HCT116 (cell line): ENCODE measurements at places on chromosomes 4 and X. TPM values are rescaled to one million over a fixed set of nuclear protein-coding genes. Genes with fewer than 3 reads are reported as not detected.

- no peak for DNase-seq
Observed at GRCh38 chrX:119036107-119037029, 36.4 kb upstream of the CT47C1 start.

- DNase-seq = no peak
Observed at GRCh38 chr4:136277741-136278140, 1254.6 kb downstream of the PCDH18 start.

GRCh38 chrX:154046940-154047610 lies 27.4 kb upstream of the IRAK1 start:
- no peak for DNase-seq

DNA sequence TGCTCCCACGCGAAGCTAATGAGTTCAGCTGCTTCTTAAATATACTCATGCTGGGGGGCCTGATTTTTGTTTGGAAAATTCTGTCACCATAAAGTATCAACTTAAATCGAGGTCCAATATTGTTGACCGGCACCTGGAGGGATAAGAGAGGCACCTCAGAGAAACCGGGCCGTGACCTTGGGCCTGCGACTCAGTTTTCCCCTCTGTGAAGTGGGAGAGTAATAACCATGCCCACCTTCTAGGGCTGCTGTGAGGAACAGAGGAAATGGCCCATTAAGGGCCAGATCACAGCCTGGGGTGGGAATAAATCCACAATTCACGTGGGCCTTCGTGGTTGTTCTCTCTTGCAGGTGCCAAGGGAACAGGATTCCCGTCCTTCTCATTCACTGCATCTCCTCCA lies 39.4 kb downstream of the ZBTB49 start:
- no peak for DNase-seq

- no peak for DNase-seq
Observed at GRCh38 chr4:56654238-56654632, 26.9 kb downstream of the HOPX start.

DNA sequence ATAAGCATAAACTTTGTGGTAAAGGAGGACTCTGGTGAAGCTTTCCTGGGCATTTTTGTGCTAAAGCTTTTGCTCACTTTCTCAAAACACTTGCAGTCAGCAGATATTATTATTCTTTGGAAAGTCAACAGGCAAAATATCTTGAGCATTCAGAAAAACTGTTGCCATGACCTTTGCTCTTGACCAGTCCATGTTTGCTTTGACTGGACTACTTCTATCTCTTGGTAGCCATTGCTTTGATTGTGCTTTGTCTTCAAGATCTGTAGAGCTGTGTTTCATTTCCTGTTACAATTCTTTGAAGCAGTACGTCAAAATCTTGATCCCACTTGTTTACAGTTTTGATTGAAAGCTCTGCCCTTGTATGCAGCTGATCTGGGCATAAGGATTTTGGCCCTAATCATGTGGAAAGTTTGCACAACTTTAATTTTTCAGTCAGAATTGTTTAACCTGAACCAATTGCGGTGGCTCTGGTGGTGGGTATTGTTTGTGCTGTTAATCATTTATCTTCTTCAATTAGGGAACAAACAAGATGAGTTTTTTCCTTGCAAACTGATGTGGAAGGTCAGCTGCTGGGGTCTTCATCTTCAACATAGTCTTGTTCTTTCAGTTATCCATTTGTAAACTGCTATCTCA lies 121.5 kb upstream of the NUDT6 start:
- DNase-seq = no peak

DNA sequence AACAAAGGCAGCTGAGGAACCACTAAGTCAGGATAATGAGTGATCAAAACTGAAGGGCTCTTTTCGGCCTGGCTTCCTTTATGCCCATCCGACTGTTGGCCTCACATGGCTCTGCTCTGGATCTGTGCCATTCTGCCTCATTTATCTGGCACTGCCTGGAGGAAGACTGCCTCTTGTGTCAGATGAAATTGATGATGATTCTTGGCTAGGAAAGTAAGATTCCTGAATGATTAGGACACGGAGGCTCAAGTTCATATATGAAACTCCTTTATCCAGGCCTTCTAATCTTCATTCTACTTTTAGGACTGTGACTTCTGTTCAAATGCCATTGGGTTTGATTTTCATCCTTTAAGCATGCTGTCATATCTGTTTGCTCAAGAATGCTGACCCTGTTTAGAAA lies 475.4 kb upstream of the RPS6KA3 start:
- no peak for DNase-seq

- DNase-seq = no peak
Observed at GRCh38 chr4:169724260-169724659, 33.5 kb downstream of the HPF1 start.

DNA sequence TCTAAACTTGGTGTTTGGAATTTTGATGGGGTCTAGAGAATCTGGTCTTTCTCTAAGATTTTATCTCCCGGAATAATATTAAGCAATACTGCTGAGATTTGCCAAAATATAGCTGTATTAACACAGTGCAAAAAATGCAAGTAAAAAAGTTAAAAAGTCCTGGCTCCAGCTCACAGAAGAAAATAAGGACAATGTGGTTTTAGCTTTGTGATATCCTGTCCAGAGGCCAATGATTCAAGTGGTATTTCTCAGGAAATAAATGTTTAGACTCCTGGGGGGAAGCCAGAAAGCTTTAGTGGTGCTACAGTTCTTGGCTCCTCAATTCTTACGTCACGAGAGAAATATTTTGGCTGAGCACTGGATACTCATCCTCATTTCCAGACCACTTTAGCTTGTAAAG lies 40.9 kb upstream of the IL13RA2 start:
- no peak for DNase-seq

ERAS gene
- total RNA-seq = not detected

HELT gene
- total RNA-seq = not detected
